Panc1 (cell line): ENCODE measurements at places on chromosomes 4 and X. TPM values are rescaled to one million over a fixed set of nuclear protein-coding genes. Genes with fewer than 3 reads are reported as not detected.

DNA sequence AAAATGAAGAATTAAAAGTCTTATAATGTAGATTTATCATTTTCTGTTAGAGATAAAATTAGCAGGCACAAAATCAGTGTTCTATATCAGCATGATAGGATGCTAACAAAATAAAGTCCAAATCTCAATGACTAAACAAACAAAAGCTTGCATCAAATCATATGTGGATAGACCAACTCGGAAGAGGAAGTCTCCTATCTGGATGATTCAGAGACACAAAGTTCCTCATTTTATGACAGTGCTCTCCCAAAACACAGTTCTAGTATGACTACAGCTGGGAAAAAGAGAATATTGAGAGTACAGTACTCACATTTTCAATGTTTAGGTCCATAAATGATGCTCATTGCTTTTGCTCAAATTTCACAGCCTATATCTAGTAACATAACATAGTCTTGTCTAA, 376.1 kb upstream of the CTSO start:
- DNase-seq: no peak

GRCh38 chr4:98565681-98566301, 92.6 kb downstream of the TSPAN5 start:
- no peak for DNase-seq

The FHL1 gene
- total RNA-seq: 67.9 TPM

- no peak for DNase-seq
These were observed 28.6 kb downstream of the CBR4 start for GRCh38 chr4:168981460-168981859.

DNA sequence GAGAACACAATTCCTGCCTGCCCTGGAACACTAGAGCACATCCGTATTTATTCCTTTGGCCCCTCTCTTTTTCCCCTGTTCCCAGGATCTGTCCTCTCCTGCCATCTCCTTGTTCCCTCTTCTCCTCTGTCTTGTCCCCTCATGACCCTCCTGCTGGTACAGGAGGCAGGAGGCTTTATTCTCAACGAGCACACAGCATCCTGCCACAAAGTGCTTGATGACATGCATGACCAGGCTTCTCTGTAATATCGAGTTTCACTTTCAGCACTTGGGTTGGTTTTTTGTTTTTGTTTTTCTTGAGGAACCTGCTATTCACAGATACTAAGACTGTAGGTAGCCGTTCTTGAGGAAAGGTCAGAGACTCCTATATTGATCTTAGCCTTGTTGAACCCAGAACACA, 35.3 kb downstream of the NALF2 start:
- DNase-seq: no peak

The CCDC110 gene
- total RNA-seq: 0.05 TPM

- DNase-seq: no peak
These were observed 9.2 kb upstream of the GPC3 start for GRCh38 chrX:133994576-133994975.

DNA sequence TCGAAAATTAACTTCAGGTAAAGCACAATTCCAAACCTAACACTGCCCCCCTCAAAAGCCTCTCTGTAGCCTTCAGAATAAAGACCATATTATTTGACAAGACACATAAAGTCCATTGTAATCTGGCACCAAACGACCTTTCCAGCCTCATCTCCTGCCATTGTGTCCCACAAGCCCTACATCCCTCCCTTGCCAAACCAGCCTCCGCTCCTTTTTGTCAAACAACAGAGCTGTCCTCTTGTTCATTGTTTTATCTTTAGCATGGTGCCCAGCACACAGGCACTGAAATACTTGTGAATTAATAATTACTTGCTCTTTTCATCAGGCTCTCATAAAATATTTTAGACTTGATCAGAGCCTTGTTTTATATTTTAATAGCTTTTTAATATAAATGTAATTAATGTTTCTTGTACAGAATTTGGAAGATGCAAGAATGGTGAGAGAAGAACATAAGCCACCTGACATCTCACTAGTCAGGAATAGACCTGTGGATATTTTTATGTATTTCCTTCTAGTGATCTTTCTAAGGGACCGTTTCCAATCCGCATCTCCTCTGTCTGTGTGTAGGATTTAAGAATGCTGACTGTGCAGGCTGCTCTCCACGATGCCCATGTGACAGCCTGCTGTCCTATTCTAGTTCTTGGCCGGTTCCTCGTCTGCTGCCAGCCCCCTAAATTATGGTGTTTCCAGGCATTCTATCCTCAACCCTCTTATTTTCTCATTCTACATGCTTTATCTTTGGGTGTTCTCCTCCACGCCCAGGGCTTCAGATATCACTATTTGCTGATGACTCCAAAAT, 3.0 kb upstream of the IRF2 start:
- DNase-seq: no peak

The CFP gene
- 0.59 TPM for total RNA-seq

GRCh38 chr4:124262211-124263179, 450.0 kb downstream of the ANKRD50 start:
- DNase-seq: peak; percentile 58

GRCh38 chr4:109472343-109472761, 38.7 kb downstream of the SEC24B start:
- no peak for DNase-seq

DNA sequence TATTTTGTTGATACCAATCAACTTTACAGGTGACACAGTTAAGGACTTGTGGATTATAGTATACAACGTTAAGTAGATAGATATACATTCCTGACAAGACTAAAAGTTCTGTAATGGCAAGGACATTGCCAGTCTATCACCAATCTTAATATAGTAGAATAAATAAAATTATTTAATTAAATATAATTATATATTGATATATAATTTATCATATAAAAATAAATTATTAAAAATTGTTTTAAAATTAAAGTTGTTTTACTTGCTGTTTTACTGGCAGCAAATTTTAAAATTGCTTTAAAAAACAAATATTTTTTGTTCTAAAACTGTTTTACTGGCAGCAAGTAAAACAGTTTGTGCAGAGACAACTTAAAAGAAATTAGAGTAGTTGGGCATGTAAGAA, 18.7 kb downstream of the TNIP3 start:
- DNase-seq: no peak

GRCh38 chr4:173488656-173489055, 41.4 kb downstream of the HAND2 start:
- DNase-seq: no peak

The PDLIM3 gene
- 0.10 TPM for total RNA-seq

DNA sequence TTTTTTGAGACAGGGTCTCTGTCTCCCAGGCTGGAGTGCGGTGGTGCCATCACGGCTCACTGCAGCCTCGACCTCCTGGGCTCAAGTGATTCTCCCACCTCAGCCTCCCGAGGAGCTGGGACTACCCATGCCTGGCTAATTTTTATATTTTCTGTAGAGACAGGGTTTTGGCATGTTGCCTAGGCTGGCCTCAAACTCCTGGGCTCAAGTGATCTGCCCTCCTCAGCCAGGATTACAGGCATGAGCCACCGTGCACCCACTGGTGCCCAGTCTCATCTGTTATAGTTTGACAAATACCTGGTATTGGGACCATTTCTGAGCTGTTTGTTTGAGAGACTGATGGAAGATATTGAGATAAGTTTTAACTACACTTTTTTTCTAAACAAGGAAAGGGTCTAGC, 57.5 kb upstream of the SMIM10 start:
- no peak for DNase-seq

The LONRF3 gene
- 13.1 TPM for total RNA-seq

DNA sequence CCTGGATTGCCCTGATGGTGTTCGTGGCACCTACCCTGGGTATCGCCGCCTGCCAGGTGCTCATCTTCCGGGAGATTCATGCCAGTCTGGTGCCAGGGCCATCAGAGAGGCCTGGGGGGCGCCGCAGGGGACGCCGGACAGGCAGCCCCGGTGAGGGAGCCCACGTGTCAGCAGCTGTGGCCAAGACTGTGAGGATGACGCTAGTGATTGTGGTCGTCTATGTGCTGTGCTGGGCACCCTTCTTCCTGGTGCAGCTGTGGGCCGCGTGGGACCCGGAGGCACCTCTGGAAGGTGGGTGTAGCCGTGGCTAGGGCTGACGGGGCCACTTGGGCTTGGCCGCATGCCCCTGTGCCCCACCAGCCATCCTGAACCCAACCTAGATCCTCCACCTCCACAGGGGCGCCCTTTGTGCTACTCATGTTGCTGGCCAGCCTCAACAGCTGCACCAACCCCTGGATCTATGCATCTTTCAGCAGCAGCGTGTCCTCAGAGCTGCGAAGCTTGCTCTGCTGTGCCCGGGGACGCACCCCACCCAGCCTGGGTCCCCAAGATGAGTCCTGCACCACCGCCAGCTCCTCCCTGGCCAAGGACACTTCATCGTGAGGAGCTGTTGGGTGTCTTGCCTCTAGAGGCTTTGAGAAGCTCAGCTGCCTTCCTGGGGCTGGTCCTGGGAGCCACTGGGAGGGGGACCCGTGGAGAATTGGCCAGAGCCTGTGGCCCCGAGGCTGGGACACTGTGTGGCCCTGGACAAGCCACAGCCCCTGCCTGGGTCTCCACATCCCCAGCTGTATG, 1.8 kb downstream of the AVPR2 start:
- DNase-seq: no peak

The ERVMER34-1 gene
- 0.67 TPM for total RNA-seq

The PNMA6F gene
- total RNA-seq: not detected

The MAGEB17 gene
- total RNA-seq: not detected

The FATE1 gene
- not detected for total RNA-seq

DNA sequence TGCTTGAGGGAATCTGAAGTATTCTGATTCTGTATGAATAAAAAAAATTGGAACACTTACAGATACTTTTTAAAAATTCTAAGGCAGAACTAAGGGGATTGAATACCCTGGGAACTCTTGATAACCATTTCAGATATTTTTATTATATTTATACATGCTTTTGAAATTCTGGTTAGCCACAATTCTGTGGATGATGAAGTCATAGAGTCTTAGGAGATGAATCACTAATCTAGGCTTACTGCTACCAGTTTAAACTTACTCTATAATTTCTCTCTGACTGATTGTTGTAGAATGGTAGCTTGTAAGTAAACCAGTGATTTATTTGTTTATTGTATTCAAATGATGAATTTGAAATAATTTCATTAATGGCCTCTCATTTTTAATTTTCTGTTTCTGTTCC, 11.4 kb upstream of the SLAIN2 start:
- no peak for DNase-seq

The GPR50 gene
- total RNA-seq: 0.26 TPM

- no peak for DNase-seq
These were observed at the start of gene TRIM60 for GRCh38 chr4:165031436-165032211. Gene TRIM60, plus strand, starts transcription at chr4:165031999. Its CDS starts 8,074 bp downstream, at chr4:165040073.

- DNase-seq: no peak
These were observed 24.2 kb upstream of the FRAS1 start for GRCh38 chr4:78032929-78033328.

GRCh38 chr4:186347743-186348142, 81.8 kb downstream of the F11 start:
- no peak for DNase-seq

DNA sequence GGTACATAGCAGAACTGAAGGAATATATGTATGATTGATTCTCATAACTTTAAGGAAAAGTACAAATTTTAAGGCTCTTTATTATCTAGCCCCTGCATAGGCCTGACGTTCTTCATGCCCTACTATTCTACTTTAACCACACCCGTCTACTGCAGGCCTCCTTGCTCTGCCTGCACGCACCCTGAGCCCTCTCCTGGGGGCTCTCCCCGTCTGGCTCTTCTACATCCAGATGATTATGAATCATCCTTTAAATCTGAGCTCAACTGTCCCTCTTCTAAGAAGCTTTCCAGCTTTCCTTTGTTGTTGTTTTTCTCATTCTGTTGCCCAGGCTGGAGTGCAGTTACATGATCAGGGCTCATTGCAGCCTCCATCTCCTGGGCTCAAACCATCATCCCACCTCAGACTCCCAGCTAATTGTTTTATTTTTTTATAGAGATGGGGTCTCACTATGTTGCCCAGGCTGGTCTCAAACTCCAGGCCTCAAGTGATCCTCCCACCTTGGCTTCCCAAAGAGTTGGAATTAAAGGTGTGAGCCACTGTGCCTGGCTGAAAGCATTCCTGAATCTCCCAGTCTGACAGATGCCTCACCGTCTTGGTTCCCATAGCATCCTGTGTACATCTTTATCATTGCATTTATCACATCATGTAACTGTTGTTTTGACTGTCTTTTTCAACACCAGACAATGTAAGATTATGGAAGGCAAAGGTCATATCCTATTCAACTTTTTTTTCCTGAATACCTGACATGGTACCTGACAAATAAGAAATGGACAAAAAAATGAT, 89.2 kb downstream of the WDFY3 start:
- no peak for DNase-seq

The TSPAN5 gene
- 61.9 TPM for total RNA-seq

The SFRP2 gene
- 0.26 TPM for total RNA-seq

The NXT2 gene
- total RNA-seq: 20.6 TPM

DNA sequence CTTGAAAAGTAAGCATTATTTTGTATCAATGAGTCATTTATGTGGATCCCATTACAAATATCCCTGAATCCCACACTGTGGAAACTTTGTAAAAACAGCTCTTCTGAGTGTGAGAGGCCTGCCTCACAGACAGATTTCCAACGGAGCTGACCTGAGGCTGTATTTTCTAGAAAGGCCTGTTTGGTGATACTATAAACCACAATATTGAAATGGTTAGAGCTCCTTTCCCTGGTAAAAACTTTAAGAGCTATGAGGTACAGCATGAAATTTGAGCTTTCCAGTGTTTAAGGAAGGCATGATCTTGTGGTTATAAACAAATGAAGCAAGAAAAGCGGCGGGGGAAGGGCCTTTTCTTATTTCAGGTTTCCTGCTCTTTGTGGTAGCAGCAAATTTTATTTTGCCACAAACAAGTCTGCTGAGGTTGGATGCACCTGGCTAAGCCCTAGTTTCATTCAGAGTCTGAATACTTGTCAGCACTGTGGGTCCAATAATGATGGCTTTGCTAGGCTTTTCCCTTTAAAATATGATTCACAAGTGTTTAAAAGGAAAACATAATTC, 86.8 kb upstream of the ETNPPL start:
- DNase-seq: no peak

DNA sequence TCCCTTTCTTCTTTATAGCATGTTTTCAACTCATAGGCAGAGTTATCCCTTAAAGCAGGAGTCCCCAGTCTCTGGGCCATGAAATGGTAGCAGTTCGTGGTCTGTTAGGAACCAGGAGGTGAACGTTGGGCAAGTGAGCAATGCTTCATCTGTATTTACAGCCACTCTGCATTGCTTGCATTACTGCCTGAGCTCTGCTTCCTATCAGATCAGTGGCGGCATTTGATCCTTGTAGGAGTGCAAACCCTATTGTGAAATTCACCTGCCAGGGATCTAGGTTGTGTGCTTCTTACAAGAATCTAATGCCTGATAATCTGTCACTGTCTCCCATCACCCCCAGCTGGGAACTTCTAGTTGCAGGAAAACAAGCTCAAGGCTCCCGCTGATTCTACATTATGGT, 39.8 kb downstream of the DTHD1 start:
- DNase-seq: no peak

DNA sequence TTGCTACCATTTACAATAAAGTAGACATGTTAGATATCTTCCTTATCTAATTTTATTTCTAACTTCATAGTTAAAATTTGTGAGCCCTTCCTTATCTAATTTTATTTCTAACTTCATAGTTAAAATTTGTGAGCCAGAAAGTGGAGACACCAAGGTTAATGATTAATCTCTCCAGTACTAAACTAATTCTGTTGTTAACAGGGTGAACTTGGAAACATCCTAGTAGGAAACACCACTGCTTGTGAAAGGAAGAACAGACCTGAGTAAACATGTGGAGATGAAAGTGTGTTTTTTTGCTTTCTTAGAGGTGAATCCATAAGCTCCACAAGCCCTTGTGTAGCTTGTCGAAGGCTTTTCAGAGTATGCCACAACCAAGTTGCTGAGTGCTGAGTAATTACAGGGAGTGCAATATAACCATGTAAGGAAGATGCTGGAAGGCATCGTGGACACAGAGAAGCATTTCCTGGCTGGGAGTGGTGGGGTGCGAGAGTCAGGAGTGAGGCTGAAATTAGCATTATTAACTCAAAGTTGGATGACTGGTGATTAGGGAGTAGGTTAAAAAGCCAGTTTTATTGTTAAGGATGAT, 118.6 kb upstream of the NEIL3 start:
- DNase-seq: no peak

The ATP8A1 gene
- 0.80 TPM for total RNA-seq
